ENCODE measurements at places on chromosomes 3 and 15.

DNA sequence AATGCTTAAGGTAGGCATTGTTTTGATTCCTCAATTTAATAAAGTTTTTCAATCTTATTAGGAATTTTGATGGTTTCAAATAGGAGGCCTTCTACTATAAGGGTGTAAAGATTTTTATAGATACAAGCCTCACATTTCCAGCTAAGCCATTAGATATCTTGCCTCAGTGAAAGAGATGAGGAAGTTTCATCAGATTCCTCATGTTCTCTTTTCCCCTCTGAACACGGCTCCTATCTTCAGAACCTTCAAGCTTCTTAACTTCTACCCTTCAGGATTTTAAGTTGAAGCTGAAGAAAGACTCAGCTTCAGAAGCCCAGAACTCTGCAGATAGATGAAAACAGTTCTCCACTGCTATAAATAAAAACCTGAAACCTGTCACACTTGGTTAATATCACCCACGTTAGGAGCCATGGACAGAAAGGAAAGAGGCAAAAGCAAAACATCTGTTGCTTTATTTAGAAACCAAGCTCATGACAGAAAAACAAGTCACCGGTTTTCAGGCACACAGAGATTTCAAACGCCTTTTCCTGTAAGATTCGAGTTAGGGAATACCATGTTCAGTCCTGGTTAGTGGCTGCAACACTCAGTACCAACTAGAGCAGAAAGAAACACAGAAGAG lies 82.2 kb upstream of the GOLGA8B start:
- DNase-seq: no peak

DNA sequence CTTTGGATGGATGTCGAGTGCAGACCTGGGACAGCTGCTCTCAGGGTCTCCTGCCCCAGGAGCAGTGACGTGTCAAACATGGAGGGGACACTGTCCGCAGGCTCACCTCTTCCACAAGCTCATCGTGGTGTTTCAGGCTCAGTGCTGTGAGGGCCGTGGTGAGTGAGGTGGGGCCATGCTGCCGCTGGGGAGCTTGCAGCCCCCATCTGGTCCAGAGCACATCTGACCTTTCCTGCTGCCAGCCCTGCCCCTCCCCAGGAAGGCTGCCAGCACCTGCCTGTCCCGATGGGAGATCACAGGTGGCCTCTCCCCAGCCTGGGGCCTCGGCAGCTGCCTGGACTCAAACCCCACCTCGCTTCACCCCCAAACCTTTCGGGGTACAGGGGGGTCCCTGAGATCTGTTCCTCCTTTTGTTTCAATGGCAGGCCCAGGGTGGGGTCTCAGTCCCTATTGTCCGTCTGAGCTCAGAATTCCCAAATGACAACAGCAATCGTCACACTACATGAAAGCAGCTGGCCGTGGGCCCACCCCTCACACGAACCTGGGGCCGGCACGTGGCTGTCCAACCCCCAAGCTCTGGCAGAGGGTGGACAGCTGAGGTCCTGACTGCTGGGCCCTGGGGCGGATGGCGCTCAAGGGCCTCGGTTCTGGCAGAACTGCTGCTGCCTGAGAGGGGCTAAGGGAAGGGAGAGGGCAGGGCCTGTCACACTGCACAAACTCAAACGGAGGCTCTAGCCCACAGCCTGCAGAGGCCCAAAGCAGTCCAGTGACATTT lies 65.0 kb upstream of the RPL32 start:
- no peak for DNase-seq

GRCh38 chr3:173553635-173554280 lies 156.2 kb downstream of the NLGN1 start:
- DNase-seq: no peak

DNA sequence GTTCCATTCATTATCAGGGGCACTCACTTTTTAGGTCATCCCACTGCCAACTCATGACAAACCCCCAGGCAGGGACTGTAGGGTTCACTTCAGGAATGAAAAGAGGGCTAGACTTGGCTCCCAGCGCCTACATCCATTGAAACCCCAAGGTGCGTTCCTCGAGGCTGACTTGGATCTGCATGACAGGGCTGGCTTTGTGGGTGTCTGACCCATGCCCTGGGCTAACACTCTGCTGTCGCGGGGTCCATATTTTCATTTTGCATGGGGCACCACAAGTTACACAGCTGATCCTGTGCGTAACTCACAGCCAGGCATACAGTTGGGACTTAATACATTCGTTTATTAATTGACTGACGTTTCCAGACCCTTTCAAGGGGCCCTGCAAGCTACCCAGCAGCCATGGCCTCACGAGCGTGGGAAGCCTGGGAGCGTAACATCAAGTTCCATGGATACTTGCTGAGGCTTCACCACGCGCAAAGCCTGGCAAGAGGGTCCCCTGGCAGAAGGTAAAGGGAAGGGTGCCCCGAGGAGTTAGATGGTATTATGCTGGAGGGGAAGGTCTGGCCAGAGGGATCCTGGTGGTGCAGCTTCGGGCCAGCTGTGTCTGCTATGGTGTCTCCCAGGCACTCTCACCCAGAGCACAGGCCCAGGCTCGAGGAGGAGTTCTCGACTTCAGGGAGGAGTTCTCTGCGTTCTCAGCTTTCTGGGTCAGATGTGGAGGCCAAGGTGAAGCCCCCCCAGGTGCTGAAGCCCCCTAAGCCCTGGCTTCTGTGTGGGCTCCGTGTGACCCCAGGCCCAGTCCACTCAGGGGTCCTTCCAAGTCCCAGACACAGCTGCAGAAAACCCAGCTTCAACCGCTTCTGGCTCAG lies 85.4 kb downstream of the ADAMTS17 start:
- no peak for DNase-seq

GRCh38 chr15:52584414-52584813 lies 15.6 kb upstream of the ARPP19 start:
- DNase-seq: no peak

GRCh38 chr3:62529230-62529629 lies 155.9 kb upstream of the FEZF2 start:
- DNase-seq: no peak

DNA sequence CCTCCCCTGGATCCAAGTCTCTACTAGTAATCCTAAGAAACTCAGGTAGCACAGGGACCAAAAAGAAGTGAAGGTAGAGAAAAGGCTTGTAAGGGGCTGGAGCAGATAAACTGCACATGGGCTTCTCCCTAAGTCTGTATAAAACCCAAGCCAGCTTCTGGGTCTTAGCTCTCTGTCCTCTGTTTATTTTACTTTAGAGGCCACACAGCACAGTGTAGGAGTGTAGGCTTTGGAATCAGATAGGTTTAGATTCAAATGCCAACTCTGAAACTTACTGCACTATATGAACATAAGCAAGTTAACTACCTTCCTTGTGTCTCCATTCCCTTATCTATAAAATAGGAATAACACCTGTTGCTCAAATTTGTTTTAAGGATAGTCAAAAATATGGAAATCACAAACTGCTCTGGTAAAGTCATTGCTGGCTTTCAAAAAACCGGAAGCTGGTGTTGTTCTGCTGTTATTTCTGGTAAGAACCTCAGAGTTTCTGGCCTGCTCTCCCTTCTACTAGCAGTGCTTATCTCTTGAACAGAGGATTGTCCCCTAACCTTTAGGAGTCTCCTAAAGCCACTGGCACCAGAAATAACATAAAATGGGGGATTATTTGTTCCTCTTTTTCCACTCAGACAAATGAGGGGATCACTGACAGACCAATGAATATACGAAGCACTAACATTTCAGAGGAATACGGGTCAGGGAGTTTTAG lies 33.8 kb downstream of the PIK3R4 start:
- DNase-seq: no peak

GRCh38 chr15:50697109-50697797 lies 10.7 kb upstream of the TRPM7 start:
- no peak for DNase-seq

- no peak for DNase-seq
These were observed 24.8 kb upstream of the SLC25A38 start for GRCh38 chr3:39358333-39358732.

GRCh38 chr3:125612668-125613067 lies 17.4 kb upstream of the OSBPL11 start:
- no peak for DNase-seq

DNA sequence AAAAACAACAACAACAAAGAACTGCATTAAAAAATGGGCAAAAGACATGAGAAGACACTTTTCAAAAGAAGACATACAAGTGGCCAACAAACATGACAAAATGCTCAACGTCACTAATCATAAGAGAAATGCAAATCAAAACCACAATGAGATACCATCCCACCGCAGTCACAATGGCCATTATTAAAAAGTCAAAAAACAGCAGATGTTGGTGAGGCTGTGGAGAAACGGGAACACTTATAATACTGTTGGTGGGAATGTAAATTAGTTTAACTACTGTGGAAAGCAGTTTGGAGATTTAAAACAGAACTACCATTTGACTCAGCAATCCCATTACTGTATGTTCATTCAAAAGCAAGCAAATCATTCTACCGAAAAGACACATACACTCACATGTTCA lies 15.1 kb downstream of the EIF1B start:
- DNase-seq: no peak

DNA sequence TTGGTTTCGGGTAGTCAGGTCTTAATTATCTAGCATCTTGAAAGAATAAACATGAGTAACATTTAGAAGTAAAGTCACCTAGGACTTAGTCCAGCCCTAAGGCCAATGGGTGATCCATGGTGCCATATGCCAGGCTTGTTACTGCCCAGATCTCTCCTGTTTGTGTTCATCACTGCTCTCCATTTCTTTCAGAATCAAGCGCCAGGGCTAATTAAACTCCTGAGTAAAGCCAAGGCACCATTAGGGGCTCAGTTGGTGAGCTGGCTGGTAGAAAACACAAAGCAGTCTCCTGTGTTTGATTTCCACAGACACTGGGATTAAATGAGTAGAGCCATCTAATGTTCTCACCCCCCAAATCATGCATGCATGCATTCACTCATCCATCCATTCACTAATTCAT lies 11.3 kb downstream of the CYP19A1 start:
- DNase-seq: no peak
